ENCODE measurements at places on chromosomes 3 and 15.

DNA sequence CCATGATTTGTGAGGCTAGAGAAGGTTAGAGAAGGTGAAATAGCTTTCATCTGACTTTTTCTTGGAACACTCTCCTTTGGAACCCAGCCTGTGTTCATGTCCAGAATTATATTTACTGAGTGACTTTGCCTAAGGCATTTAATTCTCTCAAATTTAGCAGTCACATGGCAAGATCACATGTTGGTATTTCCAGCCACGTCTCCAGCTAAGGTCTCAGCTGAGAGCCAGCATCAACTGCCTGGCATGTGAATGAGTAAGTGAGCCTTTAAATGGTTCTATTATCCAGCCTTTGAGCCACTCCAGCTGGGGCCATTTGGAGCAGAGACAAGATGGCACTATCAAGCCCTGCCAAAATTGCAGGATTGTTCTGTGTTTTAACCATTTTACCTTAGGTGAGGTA, 130.2 kb upstream of the SGO1 start:
- no peak for DNase-seq

GRCh38 chr3:135197246-135197645, 402.2 kb downstream of the EPHB1 start:
- no peak for DNase-seq

GRCh38 chr3:132488151-132488550, 70.8 kb downstream of the DNAJC13 start:
- DNase-seq = no peak

DNA sequence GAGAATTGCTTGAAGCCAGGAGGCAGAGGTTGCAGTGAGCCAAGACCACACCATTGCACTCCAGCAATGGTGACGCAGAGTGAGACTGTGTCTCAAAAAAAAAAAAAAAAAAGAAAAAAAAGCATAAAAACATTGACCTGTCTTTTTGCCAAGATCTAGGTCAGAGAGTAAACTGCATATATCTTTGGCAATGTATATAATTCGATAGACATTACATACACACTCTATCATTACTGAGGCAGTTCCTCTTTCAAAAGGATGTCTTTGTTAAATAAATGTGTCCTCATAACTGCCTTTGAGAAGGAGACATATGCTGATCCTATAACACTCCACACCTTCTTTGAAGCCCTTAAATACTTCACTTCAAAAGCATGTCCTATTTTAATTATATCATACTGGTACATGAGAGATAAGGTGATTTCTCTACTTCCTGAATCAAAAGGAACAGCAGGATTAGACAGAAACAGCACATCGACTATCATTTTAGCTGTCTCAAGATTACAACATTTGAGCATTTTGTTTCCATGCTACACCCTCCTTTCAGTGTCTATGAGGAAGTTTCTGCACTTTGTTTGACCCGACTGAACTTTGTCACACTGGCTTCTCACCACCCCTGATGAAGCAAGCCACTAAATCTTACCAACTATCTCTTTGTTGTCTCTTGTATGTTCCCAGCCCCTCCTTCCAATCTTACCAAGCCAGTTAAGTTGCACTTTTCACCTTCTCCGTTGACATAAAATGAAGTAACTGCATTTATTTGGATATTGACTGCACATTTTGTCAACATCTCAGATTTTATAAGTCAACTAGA, 335.8 kb downstream of the MECOM start:
- DNase-seq = no peak

- DNase-seq = no peak
These were observed 27.5 kb downstream of the SMAD3 start for GRCh38 chr15:67092752-67093503.

DNA sequence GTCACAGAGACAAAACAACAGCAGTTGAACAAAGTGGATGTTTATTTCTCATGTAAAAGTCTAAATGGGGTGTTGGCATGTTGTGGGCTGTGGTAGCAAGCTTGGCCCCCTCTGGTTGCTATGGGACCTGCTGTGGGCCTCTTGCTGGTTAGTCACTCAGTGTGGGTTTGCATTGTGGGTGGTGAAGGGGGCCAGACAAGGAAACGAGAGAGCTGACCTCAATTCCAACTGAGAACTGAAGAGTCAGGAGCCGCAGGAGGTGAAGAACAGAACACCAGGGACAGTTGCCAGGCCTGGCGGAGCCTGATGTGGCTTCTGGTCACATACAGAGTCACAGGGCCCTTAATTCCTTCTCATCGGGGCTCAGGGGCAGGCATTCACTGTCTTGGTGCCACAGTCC, 1.9 kb upstream of the ADPGK start:
- DNase-seq = no peak

DNA sequence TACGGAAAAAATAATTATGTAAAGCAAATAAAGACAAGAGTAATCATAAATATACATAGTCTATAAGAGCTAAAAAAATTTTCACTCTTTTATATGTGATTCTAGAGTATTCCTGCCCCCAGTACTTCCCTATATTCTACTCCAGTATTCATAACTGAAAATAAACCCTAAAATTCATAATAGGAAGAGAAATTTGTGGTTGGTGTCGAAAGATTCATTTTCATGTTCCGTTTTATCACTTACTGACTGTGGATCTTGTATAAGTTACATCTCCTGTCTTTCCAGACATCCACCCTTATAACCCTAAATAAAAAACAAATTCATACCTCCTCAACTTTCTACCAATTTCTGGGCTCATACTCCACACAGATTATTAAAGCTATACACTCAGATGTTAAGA, 16.0 kb upstream of the MBNL1 start:
- no peak for DNase-seq

DNA sequence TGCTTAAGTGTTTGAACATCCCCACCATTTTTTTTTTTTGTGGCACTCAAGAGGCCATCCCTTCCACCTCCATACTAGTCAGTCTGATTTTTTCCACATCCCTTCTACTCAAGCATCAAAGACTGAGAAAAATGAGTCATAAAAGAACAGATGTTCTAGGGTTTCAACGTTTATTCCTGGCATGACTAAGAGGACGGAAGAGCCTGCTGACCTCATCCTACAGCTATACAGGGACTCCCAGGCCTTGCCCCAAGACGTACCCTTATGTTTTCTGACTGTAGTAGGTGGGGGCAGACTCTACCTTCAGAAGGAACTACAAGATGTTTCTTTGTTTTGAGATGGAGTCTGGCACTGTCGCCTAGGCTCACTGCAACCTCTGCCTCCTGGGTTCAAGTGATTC, 3.3 kb upstream of the ITPKA start:
- DNase-seq = peak; percentile 94

DNA sequence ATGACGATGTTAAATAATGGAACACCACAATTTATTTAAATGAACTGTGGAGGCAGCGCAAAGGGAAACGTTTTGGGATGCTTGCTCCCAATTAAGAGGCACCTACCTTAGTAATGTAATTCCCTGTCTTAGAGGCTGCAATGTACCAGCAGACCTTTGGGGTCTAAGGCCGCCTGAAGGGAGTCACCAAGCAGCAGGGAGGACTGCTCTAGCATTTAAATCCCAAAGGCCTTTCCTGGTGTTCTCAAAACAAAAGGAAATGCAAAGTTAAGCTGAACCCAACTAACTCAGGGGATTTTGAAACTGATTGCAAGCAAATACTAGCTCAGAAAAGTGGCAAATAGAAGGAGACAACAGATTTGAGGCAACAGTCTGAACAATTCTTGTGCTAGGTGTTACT, 510.8 kb downstream of the GABRG3 start:
- no peak for DNase-seq

DNA sequence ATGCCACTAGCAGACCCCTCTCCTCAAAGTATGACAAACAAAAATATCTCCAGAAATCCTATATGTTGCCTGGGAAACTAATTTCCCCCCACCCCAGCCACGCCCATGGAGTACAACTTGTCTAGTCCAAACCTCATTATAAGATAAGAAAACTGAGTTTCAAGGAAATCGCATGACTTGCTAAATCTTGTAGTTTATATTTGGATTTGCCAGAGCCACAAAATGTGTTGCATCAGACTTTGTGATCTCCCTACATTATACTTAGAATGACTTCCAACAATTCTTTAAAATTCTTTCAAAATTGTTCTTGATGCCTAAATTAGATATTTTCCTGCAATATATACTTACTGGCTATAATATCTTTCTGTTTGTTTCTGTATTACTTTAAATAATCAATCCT, 1034.4 kb downstream of the IGSF11 start:
- DNase-seq = no peak

GRCh38 chr3:71305231-71306206, 278.0 kb downstream of the FOXP1 start:
- DNase-seq = no peak

- DNase-seq = peak; percentile 3
These were observed 303.8 kb upstream of the CDIN1 start for GRCh38 chr15:36275656-36276055.

DNA sequence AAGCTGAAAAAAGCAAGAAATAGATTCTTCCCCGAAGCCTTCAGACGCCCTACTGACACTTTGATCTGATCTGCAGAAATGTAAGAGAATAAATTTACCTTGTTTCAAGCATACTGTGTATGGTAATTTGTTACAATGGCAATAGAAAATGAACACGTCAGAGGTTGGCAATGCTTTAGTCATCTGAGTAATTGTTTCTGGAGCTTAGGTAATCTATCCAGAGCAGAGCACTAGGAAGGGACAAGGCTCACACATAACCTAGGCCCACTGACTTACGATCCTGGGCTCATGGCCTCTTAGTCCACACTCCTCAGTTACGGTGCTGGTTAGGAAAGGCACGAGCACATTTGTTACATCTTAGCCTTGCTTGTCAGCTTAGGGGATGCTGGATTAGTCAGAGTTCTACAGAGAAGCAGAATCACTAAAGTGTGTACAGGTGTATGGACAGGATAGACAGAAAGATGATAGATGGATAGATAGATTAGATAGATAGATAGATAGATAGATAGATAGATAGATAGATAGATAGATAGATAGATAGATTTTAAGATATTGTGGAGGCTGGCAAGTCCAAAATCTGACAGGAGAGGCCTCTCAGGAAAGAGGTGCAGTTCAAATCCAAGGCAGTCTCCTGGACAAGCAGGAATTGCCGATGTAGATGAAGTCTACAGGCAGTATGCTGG, 46.8 kb upstream of the TBC1D23 start:
- DNase-seq = peak; percentile 21

DNA sequence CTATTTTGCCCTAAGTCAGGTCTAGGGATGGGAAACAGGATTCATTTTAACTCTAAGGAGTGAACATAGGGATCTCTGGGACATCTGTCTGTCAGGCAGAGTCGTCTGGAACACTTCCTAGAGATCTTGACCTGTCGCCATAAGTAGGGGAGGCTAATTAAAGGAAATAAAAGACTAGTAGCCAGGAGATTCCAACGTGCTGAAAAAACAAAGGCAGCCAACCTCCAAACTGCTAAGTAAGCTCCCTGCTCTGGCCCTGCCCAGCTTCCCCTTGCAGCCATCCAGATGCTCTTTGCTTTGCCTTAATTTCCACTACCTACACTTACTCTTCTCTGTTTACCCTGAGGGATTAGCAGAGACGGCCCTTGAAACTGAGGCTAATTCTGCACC, 18.4 kb upstream of the TSEN2 start:
- no peak for DNase-seq

DNA sequence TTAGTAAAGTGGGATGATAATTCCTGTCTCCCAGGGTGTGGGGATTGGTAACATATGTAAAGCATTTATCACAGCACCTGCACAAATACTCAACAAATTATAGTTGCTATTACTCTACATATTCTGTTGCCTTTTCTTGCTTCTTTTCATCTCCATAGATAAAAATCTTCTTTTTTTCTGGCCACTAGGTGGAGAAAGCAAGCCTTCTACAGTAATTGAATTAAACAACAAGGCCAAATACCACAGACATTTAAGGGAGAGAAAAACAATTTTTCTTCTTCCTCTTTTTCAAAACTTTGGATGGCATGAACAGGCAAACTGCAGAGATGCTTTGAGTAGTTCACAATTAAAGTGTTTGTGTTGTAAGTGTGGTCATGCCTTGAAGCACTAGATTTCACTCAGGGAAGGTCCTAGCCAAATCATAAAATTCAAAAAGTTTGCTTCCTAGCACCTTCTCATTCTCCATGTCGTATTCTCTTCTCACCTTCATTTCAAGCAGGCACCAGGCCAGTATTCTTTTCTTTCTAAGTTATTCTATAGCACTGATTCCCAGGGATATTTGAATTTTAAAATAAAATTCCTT, 493.4 kb upstream of the TGFBR2 start:
- DNase-seq = peak; percentile 1

DNA sequence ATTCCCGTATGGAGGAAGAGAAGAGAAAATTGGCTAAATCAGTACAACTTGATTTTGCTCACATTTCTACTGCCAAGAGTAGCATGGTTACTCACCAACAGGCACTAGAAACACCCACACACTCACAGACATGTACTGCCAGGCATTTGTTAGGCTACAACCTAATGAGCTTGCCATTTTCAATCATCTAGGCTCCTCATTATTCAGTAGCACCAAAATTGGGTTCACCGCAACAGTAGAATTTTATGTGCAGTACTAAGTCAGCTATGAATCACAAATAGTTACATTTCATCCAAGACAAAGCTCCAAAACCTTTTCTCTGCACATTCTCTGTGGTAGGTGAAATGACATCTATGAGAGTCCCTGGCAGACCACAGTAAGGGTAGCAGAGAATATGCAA, 15.0 kb upstream of the THUMPD3 start:
- DNase-seq = no peak

DNA sequence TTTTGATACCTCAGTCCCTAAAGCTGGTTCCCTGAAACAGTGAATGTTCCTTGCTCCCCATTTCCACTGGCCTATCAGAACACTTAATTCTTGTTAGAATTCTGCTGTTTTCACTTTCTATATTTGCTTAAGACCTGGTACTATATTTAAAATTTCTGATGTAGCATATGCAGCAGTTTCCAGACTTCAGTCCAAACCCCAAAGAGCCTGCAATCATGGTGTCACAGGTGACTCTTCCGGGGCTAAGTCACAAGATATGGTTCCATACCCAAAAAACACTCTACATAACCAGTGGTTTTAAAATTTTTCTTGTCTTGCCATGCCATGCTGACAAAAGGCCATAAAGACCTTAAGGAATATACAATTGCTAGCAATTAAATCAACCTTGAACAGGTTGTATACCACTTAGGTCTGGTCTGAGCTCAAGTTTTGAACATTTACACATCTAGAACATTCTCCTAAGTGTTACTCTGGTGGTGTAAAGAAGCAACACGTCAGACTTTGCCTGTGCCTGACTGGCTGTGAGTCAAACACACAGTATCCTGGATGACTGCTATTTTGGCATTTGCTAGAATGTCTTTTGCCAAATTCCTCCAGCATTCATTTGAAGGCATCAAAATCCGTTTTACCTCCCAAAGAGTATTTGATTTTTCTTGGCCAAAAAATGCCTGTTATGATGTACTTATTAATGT, 160.0 kb downstream of the FRMD5 start:
- DNase-seq = peak; percentile 64

GRCh38 chr3:129557548-129557894, 14.5 kb downstream of the H1-8 start:
- no peak for DNase-seq

DNA sequence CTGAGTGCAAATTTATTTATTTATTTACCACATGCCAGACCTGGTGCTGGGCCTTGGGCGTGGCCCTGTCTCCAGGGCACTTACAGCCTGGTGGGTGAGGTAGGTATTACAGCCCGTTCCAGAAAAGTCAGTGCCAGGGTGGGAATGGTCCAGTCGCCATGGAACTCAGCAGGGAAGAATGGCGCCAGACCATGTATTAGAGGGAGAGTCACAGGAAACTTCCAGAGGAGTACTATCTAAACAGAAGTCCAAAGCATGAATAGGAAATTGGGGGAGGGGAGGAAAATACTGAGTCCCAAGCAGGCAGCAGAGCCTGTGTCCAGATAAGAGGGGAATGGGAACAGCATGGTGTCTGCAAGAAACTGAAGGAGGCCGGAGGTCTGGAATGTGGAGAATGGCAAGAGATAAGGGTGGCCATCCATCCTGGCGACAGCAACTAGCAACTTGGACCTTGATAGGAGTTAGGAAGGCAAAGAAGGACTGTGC, 27.0 kb downstream of the SH3BP5 start:
- DNase-seq = no peak

Data from RWPE1 (cell line).